Thyroid gland (tissue), 4 donors: ENCODE measurements at places on chromosomes 5 and 9.

- DNase-seq: no peak
Measured at GRCh38 chr9:88724331-88724730, 189.4 kb downstream of the NXNL2 start.

- DNase-seq: no peak
Measured at GRCh38 chr5:35811108-35811741, 45.5 kb upstream of the IL7R start.

DNA sequence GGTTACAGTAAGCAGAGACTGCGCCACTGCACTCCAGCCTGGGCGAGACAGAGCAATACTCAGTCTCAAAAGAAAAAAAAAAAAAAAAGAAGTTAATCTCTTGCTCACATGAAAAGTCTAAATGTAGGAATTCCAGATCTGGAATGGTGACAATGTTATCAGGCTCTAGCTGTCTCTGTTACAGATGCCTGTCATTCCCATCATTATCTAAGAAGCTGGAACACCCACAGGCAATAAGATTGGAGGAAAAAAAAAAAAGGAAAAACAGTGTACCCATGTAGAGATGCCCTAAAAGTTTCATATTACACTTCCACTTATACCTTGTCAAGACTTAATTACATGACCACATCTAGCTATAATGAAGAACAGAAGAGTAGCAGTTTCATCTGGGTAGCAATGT is 38.2 kb downstream of the PTBP3 start:
- no peak for DNase-seq

DNA sequence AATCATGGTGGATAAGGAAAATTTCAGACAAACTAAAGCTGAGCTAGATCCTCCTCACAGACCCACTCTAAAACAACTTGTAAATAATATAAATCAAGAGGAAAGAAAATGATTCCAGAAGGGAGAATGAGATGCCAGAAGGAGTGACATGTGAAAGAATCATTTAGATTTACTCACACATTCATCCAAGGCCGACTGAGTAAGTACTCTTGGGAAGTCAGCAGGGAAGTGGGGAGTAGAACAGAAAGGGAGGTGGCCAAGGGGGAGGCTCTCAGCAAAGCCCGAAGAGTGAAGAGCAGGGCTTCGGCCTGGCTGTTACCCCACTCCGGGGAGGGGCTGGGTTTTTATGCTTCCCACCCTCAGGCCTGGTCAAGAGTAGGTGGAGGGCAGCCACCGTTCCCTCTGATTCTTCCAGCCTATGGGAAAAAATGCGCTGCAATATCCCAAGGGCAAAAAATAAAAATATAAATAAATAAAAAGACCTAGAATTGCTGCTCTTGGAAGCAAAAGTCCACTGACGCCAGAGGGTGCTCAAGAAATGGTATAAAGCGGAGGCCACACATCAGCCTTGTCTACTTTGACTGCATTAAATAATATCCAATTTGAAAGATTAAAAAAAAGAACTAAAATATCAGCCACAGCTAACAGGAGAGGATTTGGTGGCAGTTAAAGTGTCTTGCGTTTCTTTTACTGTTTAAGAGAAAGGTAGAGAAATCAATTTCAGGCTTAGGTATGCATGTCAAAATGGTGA is 110.2 kb upstream of the COL5A1 start:
- DNase-seq: no peak

GRCh38 chr9:128145536-128145935 is 3.7 kb upstream of the LCN2 start:
- DNase-seq: peak; percentile 68

DNA sequence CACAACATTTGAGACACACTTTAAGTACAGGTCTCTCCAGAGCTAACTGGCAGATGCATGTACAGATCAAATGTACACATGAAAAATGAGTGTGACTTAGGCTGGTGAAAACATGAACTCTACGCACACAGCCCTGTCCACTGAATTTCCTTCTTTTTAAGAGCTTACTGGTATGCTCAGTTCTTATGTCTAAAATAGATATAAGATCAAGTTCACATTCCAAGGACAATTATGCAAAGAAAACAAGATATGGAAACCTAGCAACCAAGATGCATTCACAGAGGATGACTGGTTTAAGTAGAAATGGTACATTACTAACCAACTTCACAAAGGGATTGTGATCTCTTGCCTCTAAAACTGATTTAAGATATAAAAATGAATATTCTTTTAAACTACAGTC is 56.7 kb downstream of the TLE1 start:
- no peak for DNase-seq

GRCh38 chr5:375921-376798 is 54.6 kb downstream of the AHRR start:
- no peak for DNase-seq

GRCh38 chr5:136128481-136128880 is 4.2 kb upstream of the SMAD5 start:
- DNase-seq: no peak

GRCh38 chr5:41234475-41234874 is 21.1 kb upstream of the C6 start:
- DNase-seq: no peak

GRCh38 chr5:35717718-35718117 is 100.1 kb downstream of the SPEF2 start:
- DNase-seq: no peak

DNA sequence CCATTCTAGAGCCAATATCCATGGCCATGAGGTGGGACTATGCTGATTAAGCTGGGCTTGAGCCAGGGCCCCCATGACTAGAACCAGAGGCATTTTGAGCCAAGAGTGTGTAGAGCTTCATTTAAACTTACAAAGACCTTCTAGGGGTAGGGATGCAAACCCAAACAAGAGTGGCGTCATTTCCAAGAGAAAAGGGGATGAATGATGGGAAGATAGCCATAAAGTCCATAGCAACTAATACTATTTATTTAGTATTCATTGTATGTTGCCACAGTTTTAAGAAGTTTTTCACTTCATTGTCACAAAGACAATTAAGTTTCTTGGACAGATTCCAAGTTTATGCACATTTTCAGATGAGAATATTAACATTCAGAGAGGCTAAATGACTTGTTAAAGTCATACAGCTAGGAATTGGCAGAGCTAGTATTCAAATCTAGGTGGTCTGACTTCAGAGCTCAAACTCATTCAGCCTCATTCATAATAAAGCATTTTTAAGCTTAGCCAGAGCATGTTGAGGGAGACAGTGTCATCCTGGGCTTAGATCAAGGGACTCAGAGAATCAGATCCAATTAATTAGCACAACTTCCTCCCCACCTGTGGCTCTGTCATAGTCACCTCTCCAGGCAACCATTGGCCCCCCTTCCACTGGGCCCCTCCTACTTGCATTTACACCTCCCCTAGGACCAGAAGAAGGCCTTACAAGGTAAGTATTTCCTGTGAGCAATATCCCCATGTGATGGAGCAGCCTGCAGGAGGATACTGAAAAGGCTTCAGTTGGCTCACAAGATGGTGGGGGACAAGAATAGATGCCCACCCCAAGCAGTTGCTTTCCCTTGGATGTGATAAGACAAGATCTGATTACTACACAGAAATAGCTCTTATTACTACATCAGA is 95.0 kb upstream of the PCSK1 start:
- DNase-seq: no peak

- no peak for DNase-seq
Measured at GRCh38 chr9:93686880-93687236, 110.5 kb downstream of the PHF2 start.

- no peak for DNase-seq
Measured at GRCh38 chr9:19101203-19101602, 1.5 kb downstream of the HAUS6 start.

DNA sequence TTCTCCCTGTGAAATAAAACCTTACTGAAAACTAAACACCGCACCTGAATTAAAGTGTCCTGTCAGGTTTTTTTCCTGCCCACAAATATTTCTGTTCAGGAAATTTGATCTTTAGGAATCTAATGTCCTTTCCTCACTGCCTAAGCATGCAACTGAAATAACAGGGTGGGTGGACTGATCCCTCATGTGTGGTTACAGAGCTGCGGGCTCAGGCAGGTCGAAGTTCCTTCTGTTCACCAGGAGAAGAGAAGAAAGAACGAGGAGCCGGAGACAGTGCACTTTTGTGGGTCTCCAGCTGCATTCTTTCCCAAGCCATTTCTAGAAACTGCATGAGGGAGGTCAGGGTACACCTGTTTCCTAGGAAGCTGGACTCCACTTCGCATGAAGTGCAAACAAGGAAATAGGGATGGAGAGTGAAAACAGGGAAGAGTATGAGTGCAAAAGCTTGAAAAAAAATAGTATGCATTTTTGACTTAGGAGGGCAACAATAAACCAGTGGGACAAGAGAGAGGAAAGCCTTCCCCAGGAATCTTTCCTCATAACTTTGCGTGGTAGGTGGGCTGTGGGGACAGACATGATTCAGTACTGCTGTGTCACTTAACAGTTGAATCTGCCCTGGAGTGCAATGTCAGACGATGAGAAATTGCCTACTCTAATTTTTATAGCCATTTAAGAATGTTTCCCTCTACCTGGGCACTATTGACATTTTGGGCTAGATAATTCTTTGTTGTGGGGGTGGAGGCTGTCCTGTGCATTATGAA is 60.3 kb downstream of the GCNT1 start:
- peak; percentile 48 for DNase-seq

DNA sequence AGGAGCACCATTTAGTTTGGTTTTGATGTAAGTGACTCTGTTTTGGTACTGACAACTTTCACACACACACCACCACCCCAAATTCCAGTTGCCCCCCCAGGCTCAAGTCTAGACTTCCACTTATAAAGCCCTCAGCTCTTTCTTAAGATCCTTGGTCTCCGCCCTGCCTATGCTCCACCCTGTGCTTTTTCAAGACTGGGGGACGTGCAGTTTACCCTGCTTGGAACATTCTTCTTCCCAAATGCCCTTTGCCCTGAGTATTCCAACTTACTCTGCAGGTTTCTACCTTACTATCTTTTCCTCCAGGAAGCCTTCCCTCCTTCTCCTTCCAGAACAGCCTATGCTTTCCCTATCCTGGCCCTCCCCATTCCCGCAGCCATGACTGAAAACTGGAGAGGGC is 1.5 kb upstream of the TRIM14 start:
- no peak for DNase-seq

DNA sequence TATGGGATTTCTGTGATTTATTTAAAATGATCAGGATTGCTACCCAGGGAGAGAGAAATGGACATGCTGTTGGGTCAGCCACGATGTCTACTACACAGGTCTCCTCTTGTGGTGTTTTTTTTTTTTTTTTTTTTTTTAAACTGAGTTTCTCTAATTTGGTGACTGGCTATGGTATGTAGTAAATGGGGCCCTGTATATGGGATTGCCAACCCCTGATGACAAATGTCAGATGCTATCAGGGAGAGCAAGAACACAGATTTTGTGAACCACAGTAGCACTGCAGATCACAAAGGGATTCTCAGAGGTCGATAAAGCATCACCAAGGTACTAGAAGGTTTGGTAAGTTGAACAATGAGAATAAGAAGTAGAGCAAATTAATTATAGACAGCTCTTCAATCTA is 16.5 kb upstream of the TNFAIP8 start:
- DNase-seq: no peak

DNA sequence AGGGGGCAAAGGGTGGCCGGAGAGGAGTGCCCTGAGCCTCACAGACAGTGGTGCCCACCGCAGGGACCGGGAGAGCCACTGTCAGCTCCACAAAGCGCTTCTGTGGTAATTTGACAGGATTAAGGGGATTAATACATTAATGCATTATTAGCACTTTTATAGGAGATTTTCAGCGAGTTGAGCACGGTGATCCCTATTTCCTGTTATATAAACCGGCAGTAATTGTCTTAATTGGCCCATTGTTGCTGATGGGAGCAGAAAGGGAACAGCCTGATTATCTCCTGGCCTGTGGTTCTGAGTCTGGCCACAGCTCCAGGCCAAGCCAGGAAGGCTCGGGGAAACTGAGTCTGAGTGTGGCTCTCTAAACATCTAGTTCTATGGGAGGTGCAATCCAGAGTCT is 423.6 kb downstream of the CDK5RAP2 start:
- no peak for DNase-seq

GRCh38 chr9:28938981-28939380 is 1365.7 kb upstream of the C9orf72 start:
- no peak for DNase-seq

- DNase-seq: no peak
Measured at GRCh38 chr5:6570530-6570929, 62.3 kb downstream of the NSUN2 start.

DNA sequence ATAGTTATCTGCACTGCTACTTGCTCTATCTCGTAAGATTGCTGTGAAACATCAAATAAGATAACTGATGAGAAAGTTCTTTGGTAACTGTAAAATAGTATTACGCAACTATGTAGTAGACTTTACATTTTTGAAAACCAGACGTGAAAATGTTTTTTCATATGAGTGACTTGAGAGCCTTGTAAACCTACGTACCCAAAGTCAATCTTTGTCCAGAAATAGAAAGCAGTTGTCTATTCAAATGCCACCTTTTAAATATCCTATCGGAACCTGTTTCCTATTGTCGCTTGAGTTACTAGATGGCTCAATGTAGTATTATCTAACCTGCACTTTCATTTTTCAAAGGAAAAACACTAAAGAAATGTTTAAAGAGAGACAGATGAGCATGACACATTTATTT is 1.6 kb downstream of the FNIP1 start:
- DNase-seq: no peak

- DNase-seq: peak; percentile 20
Measured at GRCh38 chr5:142280066-142281007, 44.5 kb downstream of the SPRY4 start.

- DNase-seq: peak; percentile 8
Measured at GRCh38 chr5:163385271-163385670, 52.1 kb upstream of the CCNG1 start.

- DNase-seq: no peak
Measured at GRCh38 chr5:55902696-55903095, 51.5 kb downstream of the IL31RA start.

- DNase-seq: no peak
Measured at GRCh38 chr5:160463740-160464465, 42.2 kb downstream of the PTTG1 start.

DNA sequence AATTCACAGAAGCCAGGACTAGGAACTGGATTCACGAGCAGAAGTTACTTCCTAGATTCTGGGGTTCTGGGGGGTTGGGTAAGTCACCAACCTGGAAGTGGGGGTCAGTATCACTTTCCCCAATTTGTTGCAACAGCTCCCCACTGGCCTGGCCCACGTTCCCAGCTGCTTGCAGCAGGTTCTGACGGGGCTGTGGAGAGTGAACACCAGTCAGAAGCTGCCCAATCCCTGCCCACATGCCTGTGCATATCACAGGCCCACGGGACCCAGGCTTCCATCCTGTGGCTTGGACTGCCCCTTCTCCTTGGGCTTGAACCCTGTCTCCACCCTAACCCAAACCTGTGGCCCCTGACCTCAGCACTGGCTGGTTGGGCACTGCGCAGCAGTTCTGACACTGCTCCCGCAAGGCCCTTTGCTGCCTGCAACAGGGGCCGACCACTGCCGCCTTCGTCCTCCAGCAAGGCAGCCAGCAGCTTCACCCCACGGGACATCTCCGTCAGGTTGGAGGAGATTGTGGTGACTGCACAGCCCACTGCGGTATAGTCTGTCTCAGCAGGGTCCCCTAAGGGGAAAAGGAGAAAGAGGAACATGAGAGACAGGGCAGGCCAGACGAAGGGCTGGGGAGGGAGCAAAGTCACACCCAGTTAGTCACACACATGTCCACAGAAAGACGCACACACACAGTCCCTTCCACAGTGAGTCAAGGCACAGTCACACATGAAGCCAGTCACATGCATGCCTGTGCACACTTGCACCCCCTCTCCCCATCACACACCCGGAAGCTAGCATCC is 13.1 kb downstream of the TLN1 start:
- no peak for DNase-seq

- no peak for DNase-seq
Measured at GRCh38 chr5:155017610-155018009, 4.1 kb downstream of the KIF4B start.
